Fibroblast of lung (primary cell): ENCODE measurements at places on chromosomes 16 and 17. TPM values are rescaled to one million over a fixed set of nuclear protein-coding genes. Genes with fewer than 3 reads are reported as not detected.

Gene CD7
- under 0.01 and 0.17 TPM in 2 replicates for total RNA-seq

Gene AURKB
- 0.26 and 8.4 TPM in 2 replicates for total RNA-seq

Gene GINS2
- 0.26 and 1.8 TPM in 2 replicates for total RNA-seq

Gene OTOP3
- total RNA-seq: not detected in 2 replicates

Gene PIMREG
- 1.5 and 10.6 TPM in 2 replicates for total RNA-seq

Gene KRTAP1-5
- 0.17 TPM in 1 of 2 replicates, not detected in the other for total RNA-seq

Gene KRTAP17-1
- total RNA-seq: not detected in 2 replicates

Gene RNF43
- under 0.01 TPM in 1 of 2 replicates, not detected in the other for total RNA-seq

Gene SRCIN1
- total RNA-seq: under 0.01 TPM in 1 of 2 replicates, not detected in the other

Gene C16orf95
- 3.1 and 5.4 TPM in 2 replicates for total RNA-seq

Gene KLHL10
- total RNA-seq: 0.26 and 0.33 TPM in 2 replicates

Gene SPHK1
- total RNA-seq: 5.0 and 22.3 TPM in 2 replicates

Gene SLC26A11
- total RNA-seq: 8.2 and 19.3 TPM in 2 replicates

Gene HOXB1
- not detected in 2 replicates for total RNA-seq

Gene APOBR
- under 0.01 TPM in 1 of 2 replicates, not detected in the other for total RNA-seq

Gene MRPL45
- total RNA-seq: 34.7 and 35.4 TPM in 2 replicates

Gene KRTAP4-4
- not detected in 2 replicates for total RNA-seq

Gene KRT40
- total RNA-seq: not detected in 2 replicates

Gene TBC1D26
- 0.17 TPM in 1 of 2 replicates, not detected in the other for total RNA-seq

Gene ASGR1
- total RNA-seq: 0.66 and 0.77 TPM in 2 replicates

Gene LRRC37A3
- 6.2 and 7.3 TPM in 2 replicates for total RNA-seq

Gene ZNF423
- total RNA-seq: 0.17 and 0.77 TPM in 2 replicates

Gene SCPEP1
- total RNA-seq: 93.0 and 101 TPM in 2 replicates

Gene MYH3
- total RNA-seq: 0.50 and 0.51 TPM in 2 replicates

Gene METTL2A
- total RNA-seq: 18.5 and 18.7 TPM in 2 replicates

Gene NME1
- 75.8 and 108 TPM in 2 replicates for total RNA-seq

Gene KRTAP4-6
- total RNA-seq: not detected in 2 replicates

Gene SLC35G6
- total RNA-seq: not detected in 2 replicates

Gene TBC1D3L
- total RNA-seq: 1.8 and 4.8 TPM in 2 replicates

Gene EVI2A
- 11.8 and 22.8 TPM in 2 replicates for total RNA-seq

Gene B9D1
- 20.8 and 38.5 TPM in 2 replicates for total RNA-seq

Gene RNF227
- 1.8 and 3.9 TPM in 2 replicates for total RNA-seq

Gene CD300E
- total RNA-seq: not detected in 2 replicates
